HCT116 (cell line): ENCODE measurements at places on chromosomes 16 and 17.
A peak's percentile ranks its signal among the peaks of the same experiment; 100 is the strongest.

GRCh38 chr17:82439829-82440365 lies 10.7 kb downstream of the CYBC1 start:
- no peaks in the 10 kb centered on the region for H3K27me3 ChIP-seq
- DNase-seq = no peak
- no peak overlapping the region for H3K4me3 ChIP-seq
- H3K36me3 ChIP-seq = 0 out of 2 replicates have a peak, but pooled peaks cover 12% of the 10 kb centered on the region
- H3K27ac ChIP-seq = no peak overlapping the region

DNA sequence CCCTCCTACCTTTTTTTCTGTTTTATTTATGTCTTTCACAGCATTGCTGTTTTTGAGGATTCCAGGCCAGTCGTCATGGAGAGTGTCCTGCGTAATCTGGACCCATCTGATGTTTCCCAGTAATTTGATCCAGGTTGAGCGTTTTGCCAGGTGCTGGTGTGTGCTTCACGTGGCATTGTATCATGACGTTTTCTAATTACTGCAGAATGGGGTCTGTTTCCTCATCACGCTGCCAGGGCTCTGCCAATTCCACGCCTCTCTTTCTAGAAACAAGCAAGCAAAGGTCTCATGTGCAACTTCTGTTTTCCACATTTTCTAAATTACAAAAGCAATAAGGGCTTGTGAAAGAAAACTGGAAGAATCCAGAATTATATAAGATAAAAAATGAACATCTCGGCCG lies 28.3 kb upstream of the BHLHA9 start:
- no peaks in the 10 kb centered on the region for H3K36me3 ChIP-seq
- no peaks in the 10 kb centered on the region for H3K27me3 ChIP-seq
- no peaks in the 10 kb centered on the region for H3K4me1 ChIP-seq
- H3K4me3 ChIP-seq = no peak overlapping the region

DNA sequence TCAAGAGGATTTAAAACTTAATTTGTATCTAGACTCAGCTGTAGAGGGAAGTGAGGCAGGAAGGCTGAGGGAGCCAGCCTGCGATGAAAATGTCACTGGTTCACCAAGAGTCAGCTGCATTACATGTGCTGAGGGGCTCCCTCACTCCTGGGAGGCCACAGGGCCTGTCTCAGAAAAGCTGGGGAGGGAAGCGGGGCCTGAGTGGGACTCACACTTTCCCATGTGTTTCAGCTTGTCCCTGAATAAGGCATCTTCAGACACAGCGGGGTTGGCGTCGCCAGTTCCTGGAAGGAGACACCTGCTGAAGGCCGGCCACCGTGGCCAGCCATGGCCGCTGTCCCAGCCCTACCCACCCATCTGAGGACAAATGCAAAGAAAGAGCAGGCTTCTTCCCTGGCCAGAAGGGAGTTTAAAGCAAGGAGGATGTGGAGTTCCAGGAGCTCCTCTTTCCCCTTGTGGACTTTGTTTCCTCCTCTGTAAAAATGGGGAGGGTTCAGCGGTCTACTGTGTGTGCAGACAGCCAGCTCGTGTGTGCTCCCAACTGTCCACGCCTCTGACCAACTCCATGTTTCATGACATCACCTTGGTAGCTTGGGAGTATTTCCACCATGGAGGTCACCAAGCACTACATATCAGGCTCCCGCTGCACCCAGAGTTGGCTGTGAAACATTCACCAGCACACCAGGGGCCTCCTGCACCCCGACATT lies 19.2 kb upstream of the MRPS23 start:
- peaks cover 89% of the 10 kb centered on the region for H3K4me1 ChIP-seq
- H3K27me3 ChIP-seq = no peaks in the 10 kb centered on the region
- peaks cover 2% of the 10 kb centered on the region; the same call in 1 of the 2 replicates for H3K36me3 ChIP-seq
- DNase-seq = no peak

DNA sequence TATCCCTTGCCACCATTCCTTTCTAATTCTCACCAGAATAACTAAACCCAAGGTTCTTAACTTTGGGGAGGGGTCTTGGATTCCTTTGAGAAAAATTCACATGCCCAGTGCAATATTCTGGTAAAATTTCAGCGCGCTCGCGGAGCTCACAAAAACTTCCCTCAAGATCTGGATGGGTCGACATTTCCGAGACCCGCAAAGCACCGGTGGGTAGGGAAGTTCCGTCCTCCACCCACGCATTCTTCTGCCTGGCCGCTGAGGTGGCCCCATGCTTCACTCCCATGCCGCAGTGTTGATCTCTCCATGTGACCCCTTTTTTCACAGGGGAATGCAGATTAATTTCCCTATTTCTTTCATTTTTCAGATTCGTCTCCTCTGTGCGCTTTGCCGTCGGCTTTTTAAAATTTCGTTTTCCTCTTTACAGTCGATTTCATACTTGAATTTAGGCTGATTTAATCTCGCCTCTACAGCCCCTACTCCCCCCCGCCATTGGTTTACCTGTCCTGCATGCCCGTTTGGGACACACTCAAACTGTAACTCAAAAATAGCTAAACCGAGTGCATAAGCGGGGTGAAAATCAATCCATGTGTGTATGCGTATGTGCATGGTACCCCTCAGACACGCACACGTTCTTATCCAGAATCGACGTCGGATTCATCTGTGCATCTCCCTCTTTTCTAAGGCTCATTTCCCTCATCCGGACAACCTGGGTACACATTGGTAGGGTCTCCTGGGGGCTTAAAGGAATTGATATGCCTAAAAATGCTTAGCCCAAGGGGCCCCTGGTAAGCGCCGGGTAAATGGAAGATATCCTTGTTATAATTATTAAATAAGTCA lies 1.4 kb upstream of the SP6 start:
- peaks cover 13% of the 10 kb centered on the region; the same call in 1 of the 2 replicates for H3K27me3 ChIP-seq
- H3K4me1 ChIP-seq = peaks cover 30% of the 10 kb centered on the region
- H3K4me3 ChIP-seq = no peak overlapping the region
- no peak overlapping the region for H3K27ac ChIP-seq

DNA sequence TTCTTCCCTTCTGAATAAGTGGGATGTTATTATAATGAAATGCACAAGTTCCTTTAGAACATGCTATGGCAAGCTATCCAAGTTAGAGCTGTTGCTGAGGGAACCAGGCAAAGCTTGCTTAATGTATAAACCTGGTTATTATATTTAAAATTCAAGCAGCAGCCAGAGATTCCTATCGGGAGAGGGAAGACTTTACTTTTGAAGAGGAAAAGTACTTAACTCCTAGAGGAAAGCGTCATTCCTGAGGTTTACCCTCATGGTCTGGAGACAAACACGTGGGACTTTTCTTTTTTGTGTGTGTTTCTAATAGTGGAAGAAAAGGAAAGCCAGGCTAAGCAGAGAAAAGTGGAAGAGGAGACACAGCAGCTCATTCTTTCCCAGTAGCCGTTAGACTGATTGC lies 39.9 kb upstream of the MYH10 start:
- H3K27ac ChIP-seq = no peak overlapping the region
- H3K27me3 ChIP-seq = no peaks in the 10 kb centered on the region
- DNase-seq = no peak
- no peak overlapping the region for H3K4me3 ChIP-seq
- no peaks in the 10 kb centered on the region for H3K4me1 ChIP-seq
- H3K36me3 ChIP-seq = no peaks in the 10 kb centered on the region

DNA sequence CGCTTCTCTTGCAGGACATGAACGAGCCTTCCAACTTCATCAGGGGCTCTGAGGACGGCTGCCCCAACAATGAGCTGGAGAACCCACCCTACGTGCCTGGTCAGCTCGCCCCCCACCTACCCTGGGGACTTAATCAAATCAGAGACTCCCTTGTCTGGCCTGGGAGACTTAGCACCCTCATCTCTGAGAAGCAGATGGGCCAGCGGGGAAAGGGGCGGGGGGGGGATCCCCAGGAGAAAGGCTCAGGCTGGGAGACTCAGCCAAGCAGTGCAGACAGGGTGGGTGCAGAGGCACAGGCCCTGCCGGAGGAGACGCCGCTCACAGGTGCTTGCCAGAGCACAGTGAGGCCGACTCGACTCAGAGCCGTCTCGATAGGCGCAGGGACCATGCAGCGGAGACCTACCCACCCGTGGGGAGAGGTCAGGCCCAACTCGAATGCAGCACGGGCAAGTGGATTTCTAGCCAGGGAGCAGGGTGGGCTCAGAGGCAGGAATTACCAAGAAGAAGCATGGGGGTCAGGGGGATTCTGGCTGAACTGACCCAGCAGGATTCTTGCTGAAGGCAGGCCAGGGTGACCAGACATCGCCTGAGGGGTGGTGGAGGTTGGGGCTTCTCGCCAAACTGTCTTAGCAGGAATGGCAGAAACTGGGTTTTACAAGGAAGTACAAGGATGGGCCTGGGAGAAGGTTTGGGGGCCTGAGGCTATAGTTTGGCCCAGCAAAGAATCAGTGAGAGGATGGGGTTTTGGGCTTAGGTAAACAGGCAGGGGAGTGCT lies 9.7 kb downstream of the GAA start:
- no peak overlapping the region for H3K4me3 ChIP-seq
- peaks cover 6% of the 10 kb centered on the region; the same call in 1 of the 2 replicates for H3K36me3 ChIP-seq
- no peaks in the 10 kb centered on the region for H3K27me3 ChIP-seq
- H3K4me1 ChIP-seq = no peaks in the 10 kb centered on the region

DNA sequence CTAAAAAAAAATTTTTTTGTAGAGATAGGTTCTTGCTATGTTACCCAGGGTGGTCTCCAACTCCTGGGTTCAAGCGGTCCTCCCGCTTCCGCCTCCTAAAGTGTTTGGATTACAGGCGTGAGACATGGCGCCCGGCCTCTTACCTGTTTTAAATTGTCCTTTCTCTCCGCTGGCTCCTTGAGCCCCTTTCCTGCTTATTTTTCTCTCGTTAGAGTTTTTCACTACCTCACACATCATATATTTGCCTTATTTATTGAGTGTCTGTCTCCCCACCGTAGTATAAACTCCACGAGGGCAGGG lies 760 bp upstream of the SEC14L5 start:
- no peaks in the 10 kb centered on the region for H3K36me3 ChIP-seq
- DNase-seq = no peak
- peak overlapping the region; percentile 42 for H3K27ac ChIP-seq
- peak overlapping the region; percentile 59 for H3K4me3 ChIP-seq
- peaks cover 9% of the 10 kb centered on the region; the same call in 1 of the 2 replicates for H3K27me3 ChIP-seq

GRCh38 chr17:56020369-56020768 lies 132.9 kb upstream of the ANKFN1 start:
- DNase-seq = no peak
- no peaks in the 10 kb centered on the region for H3K4me1 ChIP-seq
- H3K27ac ChIP-seq = no peak overlapping the region
- H3K36me3 ChIP-seq = no peaks in the 10 kb centered on the region
- H3K4me3 ChIP-seq = no peak overlapping the region

DNA sequence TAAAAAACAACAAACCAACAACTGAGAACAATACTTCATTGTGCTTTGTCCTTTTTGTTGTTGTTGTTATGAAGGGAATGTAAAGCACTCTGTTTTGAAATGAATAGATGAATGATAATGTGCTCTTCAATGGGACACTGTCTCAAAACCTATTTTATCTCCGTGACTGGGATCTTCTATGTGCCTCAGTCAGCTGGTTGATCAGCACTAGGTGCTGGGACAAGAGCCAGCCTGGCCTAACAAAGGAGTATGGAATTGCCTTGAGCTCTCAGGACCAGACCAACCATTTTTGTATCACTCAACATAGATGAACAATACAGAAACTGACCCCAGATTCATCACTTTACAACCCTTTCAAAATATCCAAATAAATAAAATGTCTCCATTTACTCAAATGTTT lies 440.2 kb downstream of the KCNJ2 start:
- H3K4me1 ChIP-seq = peaks cover 11% of the 10 kb centered on the region
- no peaks in the 10 kb centered on the region for H3K36me3 ChIP-seq
- no peak overlapping the region for H3K4me3 ChIP-seq
- no peak for DNase-seq
- H3K27me3 ChIP-seq = no peaks in the 10 kb centered on the region
